Activated T-cell treated with anti-CD3 and anti-CD28 coated beads for 1 hour (primary cell): ENCODE measurements at places on chromosomes 16 and 17.

GRCh38 chr16:35560637-35560984 lies 2101.2 kb downstream of the TP53TG3F start:
- no peak for DNase-seq

GRCh38 chr16:85897382-85897781 lies 1.6 kb upstream of the IRF8 start:
- no peak for DNase-seq

- DNase-seq, result no peak
Measured at GRCh38 chr17:29031488-29031887, 11.5 kb upstream of the PIPOX start.

DNA sequence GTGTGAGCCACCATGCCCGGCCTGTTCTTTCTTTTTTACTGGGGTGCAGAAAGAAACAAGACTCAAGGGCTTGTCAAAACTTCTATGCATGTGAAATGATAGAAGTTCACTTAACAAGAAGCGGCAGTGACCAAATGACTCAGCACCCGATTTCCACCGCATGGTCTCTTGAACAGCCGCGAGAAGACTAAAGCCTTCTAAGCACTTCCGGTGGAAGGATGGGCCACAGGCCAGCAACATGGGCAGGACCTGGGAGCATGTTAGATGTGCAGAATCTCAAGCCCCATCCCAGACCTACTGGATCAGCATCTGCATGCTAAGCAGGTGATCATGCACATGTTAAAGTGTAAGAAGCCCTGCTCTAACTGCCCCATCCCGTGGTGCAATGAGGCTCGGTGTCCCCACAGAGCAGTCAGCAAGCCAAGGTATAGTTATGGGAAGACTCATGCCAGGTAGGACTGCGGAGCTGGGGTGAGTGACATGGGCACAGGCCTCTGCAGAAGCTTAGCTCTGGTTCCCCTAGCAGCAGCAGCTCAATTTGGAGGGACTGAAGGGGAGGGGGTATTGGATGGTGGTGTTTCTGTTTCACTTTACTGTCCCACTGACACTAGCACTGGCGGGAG lies 88.5 kb upstream of the HNF1B start:
- DNase-seq, result no peak

- DNase-seq, result peak; percentile 19
Measured at GRCh38 chr16:75379911-75380847, 53.1 kb downstream of the CFDP1 start.

- DNase-seq, result no peak
Measured at GRCh38 chr16:3988011-3988410, 107.5 kb upstream of the CREBBP start.

DNA sequence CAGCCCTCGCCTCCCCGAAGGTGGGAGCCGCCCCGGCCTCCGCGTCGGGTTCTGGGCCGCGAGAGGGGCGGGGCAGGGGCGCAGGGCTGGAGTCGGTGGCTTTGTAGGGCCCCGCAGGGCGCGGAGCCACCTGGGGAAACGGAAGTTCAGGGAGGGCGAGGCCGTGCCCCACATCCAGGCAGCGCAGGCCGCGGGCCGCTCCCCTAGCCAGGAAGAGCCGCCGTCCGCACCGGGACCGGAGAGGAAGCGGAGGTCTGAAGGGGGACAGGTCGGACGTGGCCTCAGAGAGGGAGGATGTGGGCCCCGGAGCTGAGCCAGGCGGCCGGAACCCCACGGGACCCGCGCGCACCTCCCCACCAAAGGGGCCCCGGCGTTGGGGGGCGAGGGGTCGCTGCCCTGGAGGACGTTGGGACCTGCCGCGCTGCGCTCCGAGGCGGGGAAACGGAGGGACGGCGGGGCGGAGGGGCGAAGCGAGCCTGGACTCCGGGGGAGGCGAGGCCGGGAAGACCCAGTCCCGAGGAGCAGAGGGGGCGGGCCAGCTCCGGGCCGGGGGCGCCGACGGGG lies 482 bp upstream of the SLC16A3 start:
- DNase-seq, result peak; percentile 42
